ENCODE measurements at places on chromosomes 11 and 22. TPM values are rescaled to one million over a fixed set of nuclear protein-coding genes. Genes with fewer than 3 reads are reported as not detected.

GLYAT gene
- 0.22 TPM for total RNA-seq

FOLH1 gene
- total RNA-seq = 0.59 TPM

GRCh38 chr11:134752964-134753770 lies 341.1 kb upstream of the B3GAT1 start:
- DNase-seq = no peak

- DNase-seq = no peak
Observed at GRCh38 chr11:64694821-64695365, 28.1 kb downstream of the NRXN2 start.

GRCh38 chr22:31295831-31296657 lies 3.8 kb upstream of the PIK3IP1 start:
- no peak for DNase-seq

KIRREL3 gene
- total RNA-seq = 0.30 TPM

- no peak for DNase-seq
Observed at GRCh38 chr11:134266841-134267251, 9.3 kb upstream of the GLB1L3 start.

DNA sequence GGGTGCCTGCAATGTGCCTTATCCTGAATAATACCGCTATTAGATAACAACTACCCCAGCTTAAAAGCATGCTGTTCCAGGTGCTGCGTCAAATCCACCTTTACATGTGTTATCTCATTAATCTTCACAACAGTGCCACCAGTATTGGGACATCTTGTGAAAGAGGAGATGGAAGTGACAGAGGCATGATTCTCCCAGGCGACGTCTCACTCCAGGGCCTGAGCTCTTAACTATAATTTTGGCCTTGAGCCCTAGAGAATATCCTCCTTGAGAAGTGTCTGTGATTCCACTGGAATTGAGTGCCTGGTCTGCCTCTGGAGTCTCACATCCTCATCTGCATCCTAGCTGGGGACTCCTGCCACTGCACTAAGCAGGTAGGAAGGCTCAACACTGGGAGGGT lies 43.8 kb downstream of the RPL27A start:
- no peak for DNase-seq

- DNase-seq = no peak
Observed at GRCh38 chr11:67247946-67248550, 18.2 kb upstream of the GRK2 start.

- no peak for DNase-seq
Observed at GRCh38 chr11:119342362-119343130, 1.9 kb upstream of the C1QTNF5 start.

HBB gene
- 1,223 TPM for total RNA-seq

GRCh38 chr22:23874871-23875270 lies 17.2 kb downstream of the SLC2A11 start:
- no peak for DNase-seq

DNA sequence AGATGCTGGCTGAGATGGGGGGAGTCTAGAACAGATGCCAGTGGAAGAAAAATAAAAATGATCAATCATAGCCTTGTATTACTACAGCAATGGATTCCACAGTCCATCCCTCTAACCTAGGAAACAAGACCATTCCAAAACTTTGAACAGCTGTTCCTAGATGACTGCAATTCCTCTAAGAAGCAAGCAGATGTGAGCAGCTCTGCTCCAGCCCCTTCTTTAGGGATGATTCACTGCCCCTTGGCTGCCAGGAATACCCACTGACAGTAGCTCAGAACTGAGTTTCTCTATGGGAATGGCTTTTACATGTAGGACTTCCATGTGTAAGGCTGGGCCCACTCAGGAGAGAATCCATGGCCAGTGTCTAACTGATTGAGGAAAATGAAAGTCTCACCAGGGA lies 943.9 kb downstream of the OPCML start:
- no peak for DNase-seq

DNA sequence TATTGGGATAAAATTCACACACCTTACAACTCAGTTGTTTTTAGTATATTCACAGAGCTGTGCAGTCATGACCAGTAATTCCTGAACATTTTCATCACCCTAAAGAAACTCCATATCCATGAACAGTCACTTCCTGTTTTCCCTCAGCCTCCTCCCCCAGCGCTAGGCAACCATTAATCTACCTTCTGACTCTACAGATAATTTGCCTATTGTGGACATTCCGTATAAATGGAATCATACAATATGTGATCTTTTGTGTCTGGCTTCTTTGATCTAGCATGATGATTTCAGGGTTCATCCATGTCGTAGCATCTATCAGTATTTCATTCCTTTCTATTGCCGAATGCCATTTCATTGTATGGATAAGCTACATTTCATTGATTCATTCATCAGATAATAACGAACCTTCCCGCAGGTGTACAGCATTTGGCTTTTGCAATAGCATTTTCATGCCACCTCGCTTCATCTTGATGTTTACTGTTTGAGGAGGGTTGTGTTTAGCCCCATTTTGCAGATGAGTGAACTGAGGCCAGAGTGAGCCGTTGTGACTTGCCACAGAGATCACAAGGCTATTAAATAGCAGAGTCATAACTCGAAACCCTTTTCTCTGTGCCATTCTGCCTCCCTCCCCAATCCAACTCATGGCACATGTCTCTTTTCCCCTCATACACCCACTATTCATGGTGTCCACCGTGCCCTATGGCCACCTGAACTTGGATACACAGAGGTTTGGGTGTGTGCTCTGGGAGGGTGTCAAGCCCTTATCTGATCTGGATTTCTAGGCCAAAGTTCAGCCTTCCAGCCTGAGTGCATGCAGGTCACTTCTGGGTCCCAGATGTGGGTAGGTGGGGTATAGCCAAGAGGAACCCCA lies 11.1 kb upstream of the MYH9 start:
- no peak for DNase-seq

DNA sequence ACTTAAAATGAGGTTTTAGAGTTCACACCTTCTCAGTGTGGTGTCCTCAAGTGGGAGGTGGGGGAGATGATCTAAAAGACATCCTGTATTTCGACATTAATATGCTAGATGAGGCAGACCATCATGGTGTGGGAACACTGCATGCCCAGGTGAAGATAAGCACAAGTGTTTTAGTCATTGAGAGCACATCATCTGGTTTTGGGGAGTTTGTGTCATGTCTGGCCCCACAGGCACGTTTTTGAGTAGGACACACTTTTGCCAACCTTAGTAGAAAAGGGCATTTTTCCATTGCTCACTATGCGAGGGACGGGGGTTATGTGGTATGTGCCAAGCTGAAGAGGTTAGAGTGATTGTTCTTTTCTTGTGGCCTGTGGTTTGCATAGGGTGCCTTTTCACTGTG lies 189.3 kb downstream of the DBX1 start:
- DNase-seq = no peak

GRCh38 chr11:2445746-2446551 lies 1.1 kb downstream of the KCNQ1 start:
- DNase-seq = peak; percentile 75

CYTH4 gene
- 8.0 TPM for total RNA-seq

- DNase-seq = peak; percentile 71
Observed at GRCh38 chr22:35961480-35962295, 66.9 kb downstream of the RBFOX2 start.

DNA sequence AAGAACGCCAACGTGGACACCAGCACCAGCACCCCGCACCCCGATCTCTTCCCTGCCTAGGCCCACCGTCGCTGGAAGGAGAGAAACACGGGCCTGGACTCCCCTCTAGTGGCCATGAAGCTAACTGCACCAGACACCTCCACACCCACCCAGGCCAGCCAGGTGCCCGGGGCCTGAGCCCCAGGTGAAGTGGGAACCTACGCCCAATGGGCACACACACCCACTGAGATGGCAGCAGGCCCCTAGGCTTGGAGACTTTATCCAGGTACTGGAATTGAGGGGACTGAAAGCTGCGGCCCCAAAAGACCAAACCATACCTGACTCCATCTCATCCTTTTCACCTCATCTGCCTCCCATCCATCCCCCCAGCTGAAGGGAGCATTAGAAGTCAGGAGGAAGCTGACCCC lies 81.0 kb downstream of the BUD13 start:
- DNase-seq = no peak

DNA sequence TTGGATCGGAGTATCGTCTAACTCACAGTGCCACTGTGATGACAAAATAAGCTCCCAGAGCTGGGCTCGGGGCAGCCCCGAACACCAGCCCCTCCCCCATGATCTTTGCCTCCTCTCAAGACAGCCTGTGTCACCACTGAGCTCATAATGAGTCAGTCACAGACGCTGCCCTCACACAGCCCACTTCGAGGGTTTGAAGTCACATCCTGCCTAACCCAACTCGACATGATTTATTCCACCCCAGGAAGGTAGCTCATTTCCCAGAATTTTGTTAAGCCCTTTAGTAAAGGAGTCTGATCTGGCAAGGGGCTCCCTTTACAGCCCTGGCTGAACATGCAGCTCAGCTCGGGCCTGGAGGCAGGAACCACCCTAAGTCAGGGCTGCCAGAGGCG lies 22.8 kb downstream of the MYH9 start:
- no peak for DNase-seq

MN1 gene
- total RNA-seq = 6.4 TPM

GRCh38 chr22:19870153-19871022 lies 15.7 kb upstream of the GNB1L start:
- peak; percentile 77 for DNase-seq

GRCh38 chr22:18973264-18974031 lies 37.4 kb upstream of the PRODH start:
- DNase-seq = no peak

OR52H1 gene
- not detected for total RNA-seq

DNA sequence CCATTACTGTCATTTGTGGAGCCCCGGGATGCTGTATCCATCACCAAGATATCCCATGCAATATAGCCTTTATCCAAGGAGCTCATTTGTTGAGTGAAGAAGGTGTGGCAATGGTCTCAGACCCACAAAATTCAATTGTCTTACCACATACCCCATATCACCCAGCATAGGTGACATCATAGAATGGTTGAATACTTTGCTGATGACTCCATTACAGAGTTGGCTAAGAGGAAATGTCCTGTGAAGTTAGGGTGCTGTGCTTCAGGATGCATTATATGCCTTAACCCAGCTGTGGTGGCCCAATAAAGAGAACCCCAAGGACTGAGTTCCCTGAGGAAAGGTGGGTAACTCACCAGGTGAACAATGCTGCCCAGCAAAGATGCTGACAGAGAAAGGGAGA lies 113.7 kb downstream of the EFCAB6 start:
- no peak for DNase-seq

GAL3ST3 gene
- 3.1 TPM for total RNA-seq

DNA sequence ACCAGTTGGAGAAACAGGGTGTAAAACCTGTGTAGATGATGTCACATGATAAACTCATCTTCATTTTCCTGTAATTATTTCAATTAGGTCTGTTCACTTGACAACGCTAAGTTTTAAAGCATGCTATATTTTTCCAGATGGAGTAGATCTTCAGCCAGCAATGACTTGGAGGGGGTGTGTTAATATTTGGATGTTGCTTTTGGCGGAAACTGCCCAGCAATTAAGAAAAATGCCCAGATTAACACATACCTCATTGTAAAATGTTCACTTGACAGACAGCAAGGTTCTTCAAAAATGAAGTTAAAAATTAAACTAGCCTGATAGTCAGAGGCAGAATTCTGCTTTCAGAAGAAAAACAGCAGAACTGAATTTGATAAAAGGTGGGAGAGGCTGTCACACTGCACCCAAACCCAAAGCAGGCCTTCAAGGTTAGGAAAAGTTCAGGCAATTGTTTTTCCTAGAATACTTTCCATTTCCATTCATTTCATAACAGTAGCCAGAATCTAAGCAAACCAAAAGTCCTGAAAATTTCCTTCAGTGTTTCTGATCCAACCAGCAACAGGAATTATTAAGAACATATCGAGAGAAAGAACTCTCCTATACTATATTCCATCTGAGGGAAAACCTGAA lies 33.0 kb downstream of the VSIG10L2 start:
- DNase-seq = no peak

PARVG gene
- total RNA-seq = 2.1 TPM

GRCh38 chr11:15223318-15223717 lies 108.6 kb downstream of the INSC start:
- no peak for DNase-seq

DNA sequence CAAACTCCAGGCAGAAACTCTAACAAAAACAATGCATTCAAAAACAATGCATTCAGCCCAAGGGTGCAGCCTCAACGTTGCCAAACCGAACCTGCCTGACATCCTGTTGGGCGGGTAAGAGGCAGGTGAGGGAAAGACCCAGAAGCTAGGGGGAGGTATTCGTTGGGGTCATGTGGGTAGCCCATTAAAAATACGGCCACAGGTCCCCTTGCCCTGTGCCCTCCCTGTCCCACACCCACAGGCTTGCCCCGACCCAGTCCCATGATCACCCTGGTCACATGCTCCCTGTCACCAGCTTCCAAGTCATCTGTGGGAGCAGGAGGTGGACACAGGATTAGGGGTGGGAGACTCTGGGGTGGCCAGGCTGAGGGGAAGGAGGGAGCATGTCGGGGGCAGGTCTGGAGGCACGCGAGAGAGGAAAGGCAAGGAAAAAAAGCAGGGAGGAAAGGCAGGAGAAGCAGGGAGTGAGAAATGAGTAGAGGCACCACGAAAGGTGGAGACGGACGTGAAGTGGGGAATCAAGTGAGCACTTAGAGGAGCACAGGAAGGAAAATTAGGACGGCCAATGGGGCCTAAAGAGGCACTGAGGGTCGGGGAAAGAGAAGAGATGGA lies 683 bp downstream of the PLA2G6 start:
- no peak for DNase-seq

DNA sequence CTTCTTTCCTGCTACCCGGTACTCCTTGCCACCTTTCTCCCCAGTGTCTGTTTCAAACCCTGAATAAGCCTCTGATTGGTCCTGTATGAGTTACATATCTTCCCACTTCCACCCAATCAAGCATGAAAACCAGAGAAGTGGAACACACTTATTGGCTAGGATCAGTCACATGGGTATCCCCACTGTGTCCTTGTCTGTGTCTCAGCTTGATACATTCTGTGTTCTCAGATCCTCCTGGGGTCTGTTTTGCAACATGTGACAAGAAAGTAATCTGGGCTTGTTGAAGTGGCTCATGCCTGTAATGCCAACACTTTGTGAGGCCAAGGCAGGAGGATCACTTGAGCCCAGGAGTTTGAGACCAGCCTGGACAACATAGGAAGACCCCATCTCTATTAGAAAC lies 23.9 kb downstream of the MCHR1 start:
- DNase-seq = peak; percentile 7

DNA sequence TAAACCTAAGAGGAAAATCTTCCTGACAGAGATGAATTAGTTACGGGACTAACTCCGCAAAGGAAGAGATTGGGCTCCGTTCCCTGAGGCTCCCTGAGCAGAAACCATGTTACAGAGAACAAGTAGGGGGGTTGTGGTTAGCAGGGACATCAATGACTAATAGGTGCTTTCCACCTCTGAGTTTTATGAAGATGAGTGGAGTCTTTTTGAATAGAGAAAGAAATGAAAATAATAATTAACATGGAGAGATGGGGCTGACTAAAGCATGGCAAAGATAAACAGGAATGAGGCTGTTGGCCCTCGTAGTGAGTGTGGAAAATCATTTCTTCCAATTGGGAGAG lies 47.5 kb upstream of the PICALM start:
- DNase-seq = no peak

- DNase-seq = no peak
Observed at GRCh38 chr11:122036018-122036417, 80.0 kb downstream of the BLID start.

DNA sequence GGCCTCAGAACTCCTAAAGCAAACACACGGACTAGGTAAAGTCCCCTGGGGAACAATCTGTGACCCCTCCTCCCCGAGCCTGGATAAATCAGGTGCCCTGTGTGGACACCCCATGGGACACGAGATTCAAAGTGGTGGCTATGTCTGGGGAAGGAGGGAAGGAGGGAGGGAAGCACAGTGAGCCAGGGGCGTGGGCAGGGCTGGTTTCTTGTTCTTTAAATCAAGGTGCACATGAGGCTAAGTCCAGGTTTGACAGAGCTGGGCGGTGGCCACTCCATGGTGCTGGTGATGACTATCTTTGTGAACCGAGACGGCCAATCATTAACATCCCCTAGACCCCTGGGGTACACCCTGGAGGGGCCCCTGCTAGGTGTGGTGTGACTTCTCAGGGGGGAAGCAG lies 20.3 kb upstream of the TH start:
- no peak for DNase-seq
